Activated CD4-positive, alpha-beta memory T cell treated with anti-CD3 and anti-CD28 coated beads, Interleukin-2, amount 10 ng/mL, durations not matched to agents 7 days and 5 days (primary cell): ENCODE measurements at places on chromosomes 6 and 20. TPM values are rescaled to one million over a fixed set of nuclear protein-coding genes. Genes with fewer than 3 reads are reported as not detected.

GRCh38 chr6:56806368-56806767 is 148.5 kb upstream of the BEND6 start:
- no peaks in the 10 kb centered on the region for H3K36me3 ChIP-seq
- no peak for DNase-seq
- H3K4me3 ChIP-seq: no peak overlapping the region
- H3K4me1 ChIP-seq: no peaks in the 10 kb centered on the region
- peaks cover 7% of the 10 kb centered on the region for H3K27me3 ChIP-seq
- no peak overlapping the region for H3K27ac ChIP-seq

GRCh38 chr6:149446791-149447376 is 37.9 kb downstream of the ZC3H12D start:
- H3K36me3 ChIP-seq: peaks cover 30% of the 10 kb centered on the region
- no peak overlapping the region for H3K27ac ChIP-seq
- DNase-seq: no peak
- no peaks in the 10 kb centered on the region for H3K27me3 ChIP-seq

- peaks cover 29% of the 10 kb centered on the region for H3K4me1 ChIP-seq
- peaks cover 69% of the 10 kb centered on the region for H3K36me3 ChIP-seq
- no peak for DNase-seq
- no peak overlapping the region for H3K4me3 ChIP-seq
- H3K27me3 ChIP-seq: no peaks in the 10 kb centered on the region
These were observed 18.4 kb downstream of the C6orf89 start for GRCh38 chr6:36904114-36904513.

The GPX5 gene
- total RNA-seq: not detected

DNA sequence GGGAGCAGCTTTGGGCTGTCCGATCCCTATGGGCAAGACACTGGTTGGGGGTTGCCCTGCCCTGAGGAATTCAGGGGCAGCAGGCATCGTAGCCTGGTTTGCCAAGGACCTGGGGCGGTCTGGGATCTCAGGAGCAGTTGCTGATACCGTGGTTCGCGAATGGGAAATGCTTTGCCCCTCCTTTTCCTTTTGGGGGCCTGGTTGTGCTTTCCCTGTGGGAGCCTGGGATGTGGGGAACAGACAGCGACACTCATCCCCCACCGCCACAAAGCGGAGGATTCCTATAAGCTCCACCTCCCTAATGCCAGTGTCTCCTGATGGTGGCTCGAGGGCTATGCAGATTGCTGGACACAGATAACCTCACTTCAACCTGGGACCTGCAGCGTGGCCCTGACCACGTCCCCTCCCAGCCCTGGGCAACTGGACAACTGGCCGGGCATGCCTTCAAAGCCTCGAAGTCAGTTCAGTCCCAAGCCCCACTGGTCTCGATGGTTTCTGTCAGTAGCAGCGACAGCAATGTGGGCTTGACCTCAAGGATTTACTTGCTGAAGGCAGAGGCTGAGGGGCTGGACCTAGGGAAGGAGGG is 3.3 kb downstream of the CEBPB start:
- peak overlapping the region; percentile 96 for H3K4me3 ChIP-seq
- peaks cover 23% of the 10 kb centered on the region for H3K36me3 ChIP-seq
- peaks cover 28% of the 10 kb centered on the region for H3K4me1 ChIP-seq
- no peaks in the 10 kb centered on the region for H3K27me3 ChIP-seq
- DNase-seq: no peak
- peak overlapping the region; percentile 99 for H3K27ac ChIP-seq

GRCh38 chr6:168990019-168990751 is 263.5 kb downstream of the THBS2 start:
- H3K27me3 ChIP-seq: no peaks in the 10 kb centered on the region
- no peaks in the 10 kb centered on the region for H3K4me1 ChIP-seq
- H3K36me3 ChIP-seq: no peaks in the 10 kb centered on the region
- no peak overlapping the region for H3K27ac ChIP-seq

The INSM1 gene
- total RNA-seq: not detected
